ENCODE measurements at places on chromosomes 13 and 19.

GRCh38 chr19:48292798-48293197 is 22.9 kb downstream of the ZNF114 start:
- DNase-seq = no peak

DNA sequence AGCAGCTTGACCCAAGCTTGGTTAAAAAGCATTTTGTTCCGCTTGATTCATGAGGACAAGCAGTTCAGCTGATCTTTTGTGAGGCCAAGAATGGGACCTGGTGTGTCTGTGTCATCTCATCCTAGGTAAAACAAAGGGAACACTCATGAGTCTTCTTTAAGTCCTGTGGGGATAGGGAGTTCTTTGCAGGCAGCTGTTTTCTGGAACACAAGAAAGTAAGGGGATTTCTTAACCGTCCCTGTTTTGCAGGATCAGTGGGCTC is 134.5 kb upstream of the TMTC4 start:
- DNase-seq = no peak

- DNase-seq = no peak
Measured at GRCh38 chr19:2240881-2241760, 4.5 kb downstream of the SF3A2 start.

DNA sequence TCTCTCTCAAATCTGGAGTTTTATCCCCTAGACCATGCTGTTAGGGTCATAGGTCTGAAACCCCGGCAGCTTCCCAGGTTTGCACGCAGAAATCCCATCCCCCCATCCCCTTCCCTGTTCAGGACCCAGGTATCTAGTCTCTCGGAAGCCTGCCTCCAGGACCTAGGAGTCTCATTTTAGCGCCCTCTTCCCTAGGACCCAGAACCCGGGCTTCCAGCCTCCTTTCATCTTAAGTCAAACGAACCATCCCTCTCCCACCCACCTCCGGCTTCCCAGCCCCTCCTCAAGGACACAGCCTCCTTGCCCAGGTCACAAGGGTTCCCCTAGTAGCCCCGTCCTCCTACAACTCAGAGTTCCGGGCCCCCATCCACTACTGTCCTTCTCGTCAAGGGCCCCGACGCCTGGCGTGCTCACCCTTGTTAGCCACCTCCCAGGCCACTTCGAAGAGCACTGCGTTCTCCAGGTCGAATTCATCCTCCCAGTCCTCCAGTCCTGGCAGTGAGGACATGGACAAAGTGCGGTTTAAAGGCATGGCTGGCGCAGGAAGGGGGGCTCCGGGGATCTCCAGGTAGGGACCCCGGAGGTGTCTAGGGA is 431 bp downstream of the GYS1 start:
- no peak for DNase-seq

- DNase-seq = no peak
Measured at GRCh38 chr13:89790696-89791095, 1556.8 kb upstream of the MIR17HG start.

DNA sequence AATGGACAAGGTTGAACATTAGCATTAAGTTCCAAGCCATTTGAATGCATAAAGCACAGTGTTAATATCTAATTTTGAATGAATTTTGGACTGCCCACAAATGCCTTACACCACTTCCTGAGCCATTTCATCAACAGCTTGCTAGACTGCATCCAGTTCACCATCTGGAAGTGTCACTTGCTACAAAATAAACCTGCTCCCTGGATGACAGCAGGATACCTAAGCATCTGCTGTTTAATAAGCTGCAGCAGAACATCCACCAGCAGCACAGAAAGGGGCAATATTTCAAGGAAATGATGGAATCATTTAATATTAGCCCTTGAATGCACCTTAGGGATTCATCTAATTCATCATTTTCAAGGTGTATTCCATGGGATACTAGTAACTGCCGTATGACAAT is 76.6 kb upstream of the PCDH9 start:
- no peak for DNase-seq

GRCh38 chr13:113840541-113841352 is 23.1 kb downstream of the GAS6 start:
- DNase-seq = no peak

GRCh38 chr13:97282705-97283104 is 60.6 kb downstream of the MBNL2 start:
- DNase-seq = no peak

GRCh38 chr13:113402471-113403254 is 38.7 kb upstream of the GRTP1 start:
- DNase-seq = no peak

GRCh38 chr13:27921961-27922882 is 2.4 kb downstream of the PDX1 start:
- DNase-seq = no peak

- DNase-seq = no peak
Measured at GRCh38 chr19:51508059-51508733, 6.6 kb upstream of the SIGLEC12 start.

- DNase-seq = no peak
Measured at GRCh38 chr13:66357463-66357862, 872.7 kb downstream of the PCDH9 start.

GRCh38 chr13:97540696-97541095 is 106.7 kb downstream of the RAP2A start:
- no peak for DNase-seq

GRCh38 chr19:50669302-50670101 is 20.3 kb downstream of the C19orf81 start:
- peak; percentile 38 for DNase-seq

- no peak for DNase-seq
Measured at GRCh38 chr13:75360170-75360569, 121.8 kb downstream of the TBC1D4 start.

- no peak for DNase-seq
Measured at GRCh38 chr13:56015919-56016318, 1124.8 kb upstream of the PRR20A start.

GRCh38 chr13:39217471-39217870 is 179.2 kb downstream of the NHLRC3 start:
- DNase-seq = no peak

GRCh38 chr19:48510421-48511268 is 990 bp downstream of the LMTK3 start:
- DNase-seq = peak; percentile 62

DNA sequence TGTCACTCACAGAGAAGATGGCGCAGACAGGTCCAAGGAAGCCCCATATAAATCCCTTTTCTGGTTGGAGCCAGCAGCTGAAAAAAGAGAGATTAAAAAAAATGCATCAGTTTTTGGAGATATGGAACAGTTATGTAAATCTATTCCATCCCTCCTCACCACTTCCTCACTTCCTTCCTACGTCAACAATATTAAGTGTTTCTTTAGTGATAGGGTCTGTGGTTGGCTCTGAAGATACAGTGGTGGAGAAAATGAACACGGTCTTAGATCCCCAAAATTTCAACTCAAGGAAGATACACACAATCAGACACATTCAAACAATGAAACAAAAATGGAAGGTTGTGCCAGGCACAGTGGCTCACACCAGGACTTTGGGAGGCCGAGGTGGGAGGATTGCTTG is 31.5 kb downstream of the ADGRE2 start:
- no peak for DNase-seq

- DNase-seq = no peak
Measured at GRCh38 chr13:100128838-100129237, 39.9 kb downstream of the PCCA start.

GRCh38 chr13:46293436-46293835 is 81.7 kb downstream of the LRRC63 start:
- no peak for DNase-seq

DNA sequence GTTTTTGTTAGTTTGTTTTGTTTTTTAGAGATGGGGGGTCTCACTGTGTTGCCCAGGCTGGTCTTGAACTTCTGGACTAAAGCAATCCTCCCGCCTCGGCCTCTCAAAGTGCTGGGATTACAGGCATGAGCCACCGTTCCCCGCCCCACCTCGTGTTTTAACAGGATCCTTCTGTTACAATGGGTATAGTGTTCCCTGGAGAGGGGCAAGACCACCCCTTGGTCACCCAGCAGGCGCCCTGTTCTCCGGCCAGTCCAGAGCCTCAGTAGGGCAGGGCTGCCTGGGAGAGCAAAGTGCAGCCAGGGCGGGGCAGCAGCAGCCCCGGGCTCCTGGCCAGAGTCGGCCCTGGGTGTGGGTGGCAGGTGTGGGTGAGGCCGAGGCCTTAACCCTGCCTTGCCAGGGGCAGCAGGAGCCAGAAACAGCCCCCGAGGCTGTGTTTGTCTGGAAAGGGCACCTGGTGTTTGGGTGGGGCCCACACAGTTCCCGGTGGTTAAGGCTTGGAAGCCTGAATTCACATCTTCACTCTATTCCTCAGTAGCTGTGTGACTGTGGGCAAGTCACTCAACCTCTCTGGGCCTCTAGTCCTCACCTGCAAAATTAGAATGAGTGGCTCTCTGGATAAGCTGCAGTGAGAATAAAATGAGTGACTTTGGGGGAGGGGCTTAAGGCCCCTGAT is 7.2 kb downstream of the VASP start:
- DNase-seq = no peak

GRCh38 chr13:30856005-30856790 is 49.9 kb upstream of the MEDAG start:
- DNase-seq = no peak

- no peak for DNase-seq
Measured at GRCh38 chr13:97249093-97249795, 27.1 kb downstream of the MBNL2 start.

- DNase-seq = no peak
Measured at GRCh38 chr13:48586591-48587103, 53.8 kb upstream of the RCBTB2 start.

DNA sequence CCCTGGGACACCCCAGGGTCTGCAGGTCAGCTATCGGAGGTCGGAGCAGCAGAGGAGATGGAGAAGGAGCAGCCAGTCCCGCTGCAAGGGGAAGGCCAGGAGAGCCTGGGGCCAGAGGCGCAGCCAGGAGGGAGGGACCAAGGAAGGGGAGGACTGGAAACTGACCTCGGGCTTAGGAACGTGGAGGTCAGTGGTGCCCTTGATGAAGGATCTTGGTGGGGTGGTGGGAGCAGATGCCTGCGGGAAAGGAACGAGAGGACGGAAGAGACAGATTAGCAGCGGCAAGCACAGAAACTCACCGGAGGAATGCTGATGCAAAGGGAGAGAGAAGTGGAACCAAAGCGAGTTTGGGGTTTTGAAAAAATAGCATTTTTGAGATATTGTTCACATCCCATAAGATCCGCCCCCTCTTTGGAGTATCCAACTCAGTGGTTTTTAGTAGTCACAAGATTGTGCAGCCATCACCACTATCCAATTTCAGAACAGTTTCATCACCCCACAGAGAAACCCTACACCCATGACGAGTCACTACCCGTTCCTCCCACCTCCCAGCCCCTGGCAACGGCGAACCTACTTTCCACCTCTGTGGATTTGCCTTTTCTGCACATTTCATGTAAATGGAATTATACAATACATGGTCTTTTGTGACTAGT is 22.1 kb downstream of the PLEKHF1 start:
- DNase-seq = no peak

GRCh38 chr13:80923907-80924306 is 583.0 kb upstream of the SPRY2 start:
- DNase-seq = no peak
